Germinal center (tissue), 1 donor: ENCODE measurements at places on chromosomes 1 and 21.

DNA sequence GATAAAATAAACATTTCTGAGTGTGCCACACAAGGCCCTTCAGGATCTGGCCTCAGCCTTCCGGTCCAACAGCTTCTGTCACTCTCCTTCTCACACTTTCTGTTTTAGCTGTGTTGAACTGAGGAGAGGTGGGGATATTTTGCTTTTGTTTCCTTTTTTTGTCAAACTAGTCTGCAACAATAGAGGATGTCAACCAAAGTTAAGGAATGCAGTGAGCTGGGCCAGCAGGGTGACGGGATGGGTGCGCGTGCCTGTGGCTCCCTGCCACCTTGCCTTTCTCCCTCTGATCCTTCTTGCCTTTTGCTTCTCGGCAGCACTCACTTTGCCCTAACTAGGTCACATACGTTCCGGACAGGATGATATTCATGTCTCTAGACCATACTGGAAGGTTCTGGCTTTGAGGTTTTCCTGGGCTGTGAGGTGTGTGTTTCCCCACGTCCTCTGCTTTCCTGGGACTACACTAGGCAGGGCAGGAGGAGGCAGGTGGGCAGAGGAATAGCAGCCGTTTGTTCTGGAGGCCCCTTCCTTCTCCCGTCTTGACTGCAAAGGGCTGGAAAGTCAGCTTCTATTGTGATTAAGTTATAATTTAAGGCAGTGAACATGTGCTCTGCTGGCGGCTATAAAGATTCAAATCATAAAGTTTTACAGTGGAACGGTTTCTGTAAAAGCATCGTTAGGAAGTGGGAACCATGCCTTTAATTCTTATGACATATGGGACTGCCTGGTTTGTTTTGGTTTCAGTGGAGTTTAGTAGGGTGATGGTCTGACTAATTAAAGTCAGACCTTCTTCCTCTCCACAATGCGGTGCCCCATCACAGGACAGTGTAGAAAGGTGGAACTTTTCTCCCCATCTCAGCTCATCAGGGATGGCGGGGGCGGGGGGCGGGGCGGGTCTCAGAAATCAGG lies 67.8 kb downstream of the RNF220 start:
- DNase-seq: no peak

GRCh38 chr1:24898909-24899439 lies 31.1 kb downstream of the RUNX3 start:
- no peak for DNase-seq

GRCh38 chr1:115156826-115157468 lies 67.6 kb upstream of the TSPAN2 start:
- DNase-seq: no peak

DNA sequence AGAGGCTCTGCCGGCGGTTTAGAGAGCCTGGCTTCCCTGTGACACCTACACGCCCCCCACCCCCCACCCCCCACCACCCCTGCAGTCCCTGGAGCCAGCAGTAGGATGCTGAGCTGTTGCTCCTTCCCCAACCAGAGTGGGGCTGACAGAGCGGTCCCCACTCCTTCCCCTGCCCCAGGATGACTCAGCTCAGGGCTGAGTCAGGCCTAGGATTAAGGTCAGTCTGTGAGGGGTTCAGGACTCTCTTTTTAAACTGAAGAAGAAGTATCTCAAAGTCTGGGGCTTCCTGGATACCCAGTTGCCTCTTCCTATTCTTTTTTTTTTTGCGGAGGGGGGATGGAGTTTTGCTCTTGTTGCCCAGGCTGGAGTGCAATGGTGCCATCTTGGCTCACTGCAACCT lies 19.1 kb downstream of the DMBX1 start:
- DNase-seq: no peak
